CD4-positive, alpha-beta T cell treated with Interleukin-4 for 1 hour (primary cell): ENCODE measurements at places on chromosomes 13 and 19.

DNA sequence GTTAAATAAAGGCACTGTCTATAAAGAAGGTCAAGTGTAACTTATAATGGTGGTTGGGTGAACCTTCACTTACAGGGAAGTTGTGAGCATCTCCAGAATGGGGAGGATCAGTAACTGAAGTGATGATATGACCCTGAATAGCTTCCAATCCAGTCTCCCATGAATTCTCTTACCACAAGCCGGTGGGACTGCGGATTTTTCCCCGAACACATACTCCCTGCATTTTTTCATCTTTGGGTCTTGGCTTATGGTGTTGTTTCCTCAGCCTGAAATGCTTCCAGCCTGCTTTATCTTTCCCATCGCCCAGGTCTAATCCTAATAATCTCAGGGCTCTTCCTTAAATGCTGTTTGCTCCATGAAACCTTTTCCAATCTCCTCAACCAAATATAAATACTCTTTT, 2.0 kb upstream of the CSNK1A1L start:
- no peak for DNase-seq

- no peak for DNase-seq
These were observed 53.4 kb downstream of the MCF2L start for GRCh38 chr13:113022391-113022744.

DNA sequence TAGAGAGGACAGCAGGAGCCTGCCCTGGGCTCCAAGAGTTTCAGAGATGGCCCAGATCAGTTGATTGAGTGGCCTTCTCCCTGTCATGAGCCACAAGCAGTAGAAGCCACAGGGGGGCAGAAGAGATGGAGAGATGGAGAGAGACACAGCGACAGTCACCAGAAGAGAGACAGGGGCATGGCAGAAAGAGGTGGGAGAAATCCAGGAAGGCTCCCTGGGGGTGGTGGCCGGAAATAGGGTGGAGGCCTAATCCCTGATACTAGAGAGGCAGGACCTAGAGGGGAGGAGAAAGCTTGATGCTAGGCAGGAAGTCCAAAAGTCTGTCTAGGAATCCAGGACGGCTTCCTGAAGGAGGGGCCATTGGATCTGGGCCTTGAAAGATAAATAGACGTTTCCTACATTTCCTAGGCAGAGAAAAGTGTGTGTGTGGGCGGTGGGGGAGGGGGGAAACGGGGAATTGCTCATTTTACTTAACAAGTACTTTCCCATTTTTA, 9.6 kb upstream of the TPM4 start:
- DNase-seq: peak; percentile 74

DNA sequence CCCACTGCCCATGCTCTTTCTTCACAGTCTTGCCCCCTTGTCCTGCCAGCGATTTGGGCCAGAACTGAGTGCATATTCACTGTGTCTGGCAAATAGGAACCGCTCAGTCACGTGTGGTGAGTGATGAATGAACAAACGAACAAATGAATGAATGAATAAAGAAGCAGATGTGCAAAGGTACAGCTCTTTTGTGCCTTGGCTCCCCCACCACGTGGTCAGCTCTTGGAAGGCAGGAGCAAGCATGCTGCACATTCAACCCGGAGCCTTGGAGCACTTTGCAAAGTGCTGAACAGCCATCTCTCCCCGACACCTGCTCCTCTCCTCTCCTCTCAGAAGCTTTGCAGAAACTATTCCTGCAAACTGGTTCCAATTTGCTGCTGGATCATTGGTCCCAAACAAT, 52.4 kb downstream of the LATS2 start:
- no peak for DNase-seq

DNA sequence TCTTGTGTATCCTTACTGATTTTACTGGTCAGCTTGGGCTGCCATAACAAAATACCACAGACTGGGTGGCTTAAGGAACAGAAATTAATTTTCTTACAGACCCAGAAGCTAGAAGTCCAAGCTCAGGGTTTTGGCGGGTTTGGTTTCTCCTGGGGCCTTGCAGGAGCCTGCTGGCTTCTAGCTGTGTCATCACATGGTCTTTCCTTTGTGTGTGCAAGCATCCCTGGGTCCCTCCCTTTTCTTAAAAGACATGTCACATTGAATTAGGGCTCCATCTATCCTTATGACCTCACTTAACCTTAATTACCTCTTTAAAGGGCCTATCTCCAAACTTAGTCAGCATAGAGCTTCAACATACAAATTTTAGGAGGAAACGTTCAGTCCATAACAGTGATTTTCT, 23.4 kb downstream of the UBAC2 start:
- no peak for DNase-seq

DNA sequence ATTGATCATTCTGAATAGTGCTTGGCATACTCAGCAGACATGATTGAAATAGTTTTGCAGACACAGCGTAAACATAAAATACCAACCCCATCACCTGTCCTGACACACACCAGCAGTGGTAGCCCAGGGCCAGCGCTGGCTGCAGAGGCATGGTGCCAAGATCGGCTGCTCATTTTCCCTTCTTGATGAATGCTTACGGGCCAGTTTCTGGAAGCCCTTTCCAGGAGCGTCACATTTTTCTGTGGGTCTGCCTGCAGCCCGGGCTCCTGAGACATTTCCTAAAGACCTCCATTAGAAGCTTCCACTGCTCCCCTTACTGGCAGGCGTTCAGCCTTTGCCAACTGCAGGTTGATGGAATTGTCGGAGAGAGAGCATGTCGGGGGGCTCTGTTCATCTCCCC, 48.6 kb downstream of the CHST8 start:
- no peak for DNase-seq

DNA sequence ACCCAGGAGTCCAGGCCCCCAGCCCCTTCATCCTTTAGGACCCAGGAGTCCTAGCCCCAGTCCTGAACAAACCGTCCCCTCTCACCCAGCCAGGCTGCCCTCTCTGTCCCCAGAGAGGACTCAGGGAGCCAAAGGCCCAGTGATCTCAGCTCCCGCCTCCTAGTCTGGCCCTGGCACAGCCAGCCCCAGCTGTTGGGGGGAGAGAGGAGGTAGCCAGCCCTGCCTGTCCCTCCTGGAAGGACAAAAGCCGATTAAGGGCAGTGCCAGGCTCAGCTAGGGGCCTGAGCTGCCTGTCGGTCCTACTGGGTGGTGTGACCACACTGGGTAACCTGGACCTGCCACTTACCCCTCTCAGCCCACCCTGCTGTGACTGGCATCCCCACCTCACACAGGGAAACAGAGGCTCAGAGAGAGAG, 14.5 kb downstream of the LIPE start:
- DNase-seq: no peak

- no peak for DNase-seq
These were observed 79.0 kb upstream of the SLC7A1 start for GRCh38 chr13:29674532-29674931.

GRCh38 chr13:72647422-72647821, 80.0 kb downstream of the MZT1 start:
- no peak for DNase-seq

GRCh38 chr13:75486146-75487062, 4.4 kb upstream of the TBC1D4 start:
- DNase-seq: no peak

- peak; percentile 77 for DNase-seq
These were observed 10.4 kb upstream of the ZSWIM4 start for GRCh38 chr19:13784731-13785452.

DNA sequence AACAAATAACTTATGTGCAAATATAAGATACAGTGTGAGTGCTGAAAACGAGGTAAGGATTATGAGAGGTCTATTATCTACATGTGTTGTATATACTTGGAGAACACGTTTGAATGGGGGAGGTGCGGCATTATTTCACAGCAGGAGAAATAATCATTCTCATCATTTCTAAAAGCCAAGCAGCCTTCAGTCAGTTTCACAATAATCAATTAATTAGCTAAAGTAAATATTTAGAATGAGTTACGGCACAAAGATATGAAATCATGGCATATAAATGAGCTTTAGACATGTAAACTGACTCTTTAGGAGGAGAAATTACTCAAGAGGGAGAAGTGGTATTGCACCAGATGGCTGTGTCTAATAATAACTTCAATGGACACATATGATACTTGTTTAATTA, 366.6 kb downstream of the DNAJC15 start:
- no peak for DNase-seq

- no peak for DNase-seq
These were observed 5.5 kb upstream of the PTBP1 start for GRCh38 chr19:791567-792305.

GRCh38 chr19:18152817-18153555, at the start of gene PIK3R2:
Gene PIK3R2 (plus strand): TSS chr19:18153163. CDS start chr19:18155880, 2,717 bp downstream.
- DNase-seq: peak; percentile 99

DNA sequence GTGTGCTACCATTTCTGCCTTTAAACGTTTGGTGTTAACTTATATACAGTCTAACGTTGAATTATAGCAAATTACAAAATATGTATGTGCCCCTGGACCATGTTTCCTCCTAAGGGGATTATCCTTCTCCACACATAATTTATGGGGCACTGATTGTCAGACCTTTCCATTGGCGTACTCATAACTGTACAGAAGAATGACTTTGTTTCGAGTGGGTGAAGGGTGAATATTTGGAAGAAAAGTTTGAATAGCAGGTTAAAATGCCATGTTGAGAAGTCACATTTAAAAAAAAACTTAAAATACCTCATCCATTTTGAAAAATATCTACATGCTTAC, 58.8 kb downstream of the SLC10A2 start:
- no peak for DNase-seq

GRCh38 chr19:54630782-54631181, 498 bp downstream of the LILRB1 start:
- DNase-seq: no peak

GRCh38 chr13:26899202-26899601, 138.6 kb upstream of the GPR12 start:
- no peak for DNase-seq

GRCh38 chr13:27355894-27356293, 68.5 kb upstream of the GTF3A start:
- no peak for DNase-seq

GRCh38 chr19:7871437-7872305, 2.5 kb downstream of the PRR36 start:
- peak; percentile 90 for DNase-seq

GRCh38 chr13:48296528-48296927, 7.0 kb upstream of the RB1 start:
- no peak for DNase-seq

DNA sequence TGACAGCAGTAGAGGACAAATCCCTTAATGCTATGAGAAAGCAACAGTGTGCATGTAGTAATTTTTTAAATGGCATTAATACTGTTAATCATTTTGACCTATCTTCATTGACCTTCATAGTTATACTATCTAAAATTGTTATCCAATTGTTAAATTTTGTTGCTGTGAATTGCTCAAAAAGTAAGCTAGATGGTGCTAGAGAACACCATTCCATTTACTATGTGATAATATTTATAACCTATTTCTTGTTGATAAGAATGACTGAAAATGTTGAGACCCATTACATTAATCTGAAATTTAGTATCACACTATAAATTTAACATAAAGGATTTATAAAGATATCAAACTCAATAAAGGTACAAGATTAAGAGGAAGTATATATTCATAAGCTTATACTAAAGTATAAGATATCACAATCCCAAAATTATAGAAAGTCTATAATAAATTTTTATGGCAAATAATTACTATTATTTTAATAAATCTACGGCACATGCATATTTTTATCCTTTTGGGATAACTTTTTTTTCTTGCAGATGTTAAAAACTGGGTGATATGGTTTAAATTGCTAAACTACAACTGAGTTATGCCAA, 1573.3 kb downstream of the PCDH9 start:
- DNase-seq: no peak

DNA sequence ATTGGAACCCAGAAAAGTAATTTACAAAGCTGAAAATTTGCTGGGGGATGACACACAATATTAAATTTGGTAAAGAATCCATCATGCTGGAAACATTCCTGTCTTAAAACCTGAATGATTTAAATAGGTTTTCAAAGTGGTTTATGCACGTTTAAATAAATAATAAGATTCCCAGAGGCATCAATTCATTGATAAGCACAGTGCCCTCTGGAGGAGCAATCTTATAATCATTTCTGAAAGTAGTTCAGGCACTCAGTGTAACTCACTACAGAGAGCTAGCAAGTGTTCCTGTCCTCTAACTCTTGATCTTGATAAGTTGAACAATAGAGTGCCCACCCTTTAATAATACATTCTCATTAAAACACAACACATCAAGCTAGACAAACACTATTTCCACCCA, 43.5 kb upstream of the SHISA2 start:
- no peak for DNase-seq

- DNase-seq: no peak
These were observed 2.2 kb downstream of the CHMP2A start for GRCh38 chr19:58552655-58553054.

DNA sequence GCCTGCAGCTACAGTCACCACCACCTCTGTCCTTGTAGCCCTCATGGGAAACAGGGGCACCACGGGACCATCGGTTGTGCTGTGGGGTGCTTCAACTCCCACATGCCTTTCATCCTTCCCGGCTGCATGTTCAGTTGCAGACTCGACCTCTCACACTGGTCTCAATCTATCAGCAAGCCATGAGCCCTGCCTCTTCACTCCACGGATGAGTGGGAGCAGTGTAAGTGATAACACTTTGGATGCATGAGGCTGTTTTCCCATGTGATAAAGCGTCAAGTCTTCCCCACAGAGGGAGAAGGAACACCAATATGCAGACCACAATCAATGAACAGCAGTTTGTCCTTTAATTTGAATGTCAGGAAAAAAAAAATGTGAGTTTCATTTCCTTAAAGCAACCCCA, 12.2 kb downstream of the SERP2 start:
- no peak for DNase-seq

GRCh38 chr13:42594481-42595252, 20.7 kb downstream of the TNFSF11 start:
- DNase-seq: peak; percentile 57

DNA sequence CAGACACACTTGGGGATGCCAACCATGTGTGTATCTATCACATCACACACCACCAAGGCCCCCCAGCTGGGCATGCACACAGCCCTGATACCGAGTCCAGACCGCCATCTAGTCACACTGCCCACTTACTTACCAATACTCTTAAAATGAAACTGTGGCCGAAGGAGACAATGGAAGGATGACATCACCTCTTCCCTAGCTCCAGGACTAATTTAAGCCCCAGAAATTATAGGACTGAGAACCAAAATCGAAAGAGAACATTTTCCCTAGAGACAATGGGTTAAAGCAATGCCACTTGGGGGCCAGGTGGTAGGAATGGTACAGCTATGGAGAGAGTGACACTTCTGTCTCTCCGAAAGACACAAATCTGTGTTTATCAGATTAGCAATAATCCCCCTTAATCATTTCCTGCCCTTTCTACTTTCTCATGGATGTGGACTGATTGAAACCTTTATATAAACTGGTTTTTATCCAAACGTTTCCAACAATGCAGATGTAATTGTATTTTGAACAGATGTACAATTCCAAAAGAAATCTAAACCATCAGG, 663 bp upstream of the GGACT start:
- DNase-seq: no peak

DNA sequence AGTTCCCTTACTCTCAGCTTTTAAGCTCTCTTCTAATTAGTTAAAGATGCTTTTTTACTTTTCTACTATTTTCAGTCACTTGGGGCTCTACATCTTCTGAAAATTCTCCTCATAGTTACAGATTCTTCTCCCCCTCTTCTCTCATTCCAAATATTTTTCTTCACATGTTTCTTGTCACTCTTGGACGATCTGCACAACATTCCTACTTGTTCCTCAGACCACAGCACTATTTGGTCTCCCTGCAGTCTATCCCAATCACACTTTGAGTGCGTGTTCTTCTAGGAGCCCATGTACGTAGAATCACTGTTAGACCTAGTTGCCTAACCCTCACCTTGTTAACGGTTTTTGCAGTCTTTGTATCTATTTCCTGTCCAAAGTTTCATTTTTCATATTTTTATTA, 222.5 kb upstream of the SPRY2 start:
- no peak for DNase-seq
